ENCODE measurements at places on chromosomes 6 and 20. TPM values are rescaled to one million over a fixed set of nuclear protein-coding genes. Genes with fewer than 3 reads are reported as not detected.

Gene CPXM1
- not detected for total RNA-seq

Gene ANGPT4
- total RNA-seq, result 0.01 TPM

Gene NR2E1
- total RNA-seq, result 0.03 TPM

Gene KHDC1L
- 0.40 TPM for total RNA-seq

Gene SCRT2
- not detected for total RNA-seq

Gene ZNF165
- 1.1 TPM for total RNA-seq

Gene PAX1
- total RNA-seq, result 0.05 TPM

Gene COL9A3
- total RNA-seq, result 0.54 TPM

Gene FOXC1
- 9.5 TPM for total RNA-seq

Gene CARMIL1
- total RNA-seq, result 7.2 TPM

Gene CPNE5
- total RNA-seq, result not detected

Gene SAMD5
- 0.84 TPM for total RNA-seq

Gene KIF13A
- 20.3 TPM for total RNA-seq

Gene CLPSL1
- not detected for total RNA-seq

Gene CFAP206
- 0.13 TPM for total RNA-seq

Gene CCN5
- 29.3 TPM for total RNA-seq

Gene SLC16A10
- 0.48 TPM for total RNA-seq

Gene MYH7B
- not detected for total RNA-seq

Gene CTAGE9
- not detected for total RNA-seq

Gene UBE2V1
- 111 TPM for total RNA-seq

Gene RGS17
- 7.2 TPM for total RNA-seq

Gene CD164
- 104 TPM for total RNA-seq

Gene MLIP
- total RNA-seq, result not detected

Measured in A549 treated with CORT108297 at 1 μM for 4 hours (cell line).